ENCODE measurements at places on chromosomes 12 and 14.

DNA sequence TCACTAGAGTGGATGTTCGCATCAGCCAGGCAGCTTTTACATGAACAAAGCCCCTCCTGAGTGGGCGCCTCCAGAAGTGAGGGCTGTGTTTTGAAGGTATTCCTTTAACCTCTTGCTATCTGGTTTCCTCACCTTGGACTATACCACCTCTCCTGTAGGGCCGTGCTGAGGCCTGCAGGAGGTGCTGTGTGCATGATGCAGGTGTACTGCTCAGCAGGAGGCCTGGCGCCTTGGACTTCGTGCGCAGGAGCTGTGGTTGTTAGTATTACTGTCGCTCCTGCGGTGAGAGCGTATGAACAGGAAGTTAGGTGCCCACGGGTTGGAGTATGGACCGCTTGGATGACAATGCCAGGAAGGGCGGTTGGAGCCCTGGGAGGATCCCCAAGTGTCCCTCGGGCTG lies 130.7 kb downstream of the TSPAN9 start:
- DNase-seq: no peak

GRCh38 chr14:64646103-64646502 lies 58.1 kb upstream of the PLEKHG3 start:
- DNase-seq: no peak

DNA sequence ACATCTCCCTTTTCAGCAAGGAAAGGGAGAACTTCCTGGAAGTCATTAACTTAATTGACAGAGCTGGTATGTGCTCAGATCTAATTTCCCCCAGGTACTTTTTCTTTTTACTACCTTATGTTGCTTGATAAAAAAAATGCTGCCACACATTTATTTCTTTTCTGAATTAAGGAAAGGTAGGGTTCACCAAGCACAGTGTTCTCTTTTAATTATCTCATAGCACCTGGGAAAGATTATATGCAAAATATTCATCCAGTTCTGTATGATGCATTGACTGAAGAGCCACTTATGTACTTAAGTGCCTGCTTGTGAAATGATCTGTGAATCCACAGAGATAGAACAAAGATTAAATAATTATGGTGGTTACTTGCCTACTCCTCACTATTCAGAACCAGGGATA lies 25.1 kb downstream of the KCNC2 start:
- DNase-seq: no peak

GRCh38 chr12:15417691-15418090 lies 95.4 kb downstream of the PTPRO start:
- DNase-seq: no peak

DNA sequence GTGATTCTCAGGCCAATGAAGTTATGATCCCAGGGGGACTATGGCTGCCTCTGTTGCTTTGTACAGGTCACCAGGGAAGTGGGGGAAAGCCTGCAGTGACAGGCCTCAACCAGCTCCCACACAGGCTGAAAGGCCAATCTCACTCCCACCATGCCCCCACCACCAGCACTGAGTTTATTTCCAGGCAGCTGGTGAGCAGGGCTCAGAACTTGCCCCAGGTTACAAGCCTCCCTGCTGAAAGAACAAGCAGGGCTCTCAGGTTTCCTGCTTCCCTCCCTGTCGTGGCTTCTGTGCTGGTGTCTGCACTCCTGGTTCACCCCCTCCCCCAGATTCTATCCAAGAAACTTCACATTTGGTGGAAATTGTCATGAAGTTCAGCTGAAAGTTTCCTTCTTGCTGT lies 260.3 kb downstream of the CCDC59 start:
- no peak for DNase-seq

DNA sequence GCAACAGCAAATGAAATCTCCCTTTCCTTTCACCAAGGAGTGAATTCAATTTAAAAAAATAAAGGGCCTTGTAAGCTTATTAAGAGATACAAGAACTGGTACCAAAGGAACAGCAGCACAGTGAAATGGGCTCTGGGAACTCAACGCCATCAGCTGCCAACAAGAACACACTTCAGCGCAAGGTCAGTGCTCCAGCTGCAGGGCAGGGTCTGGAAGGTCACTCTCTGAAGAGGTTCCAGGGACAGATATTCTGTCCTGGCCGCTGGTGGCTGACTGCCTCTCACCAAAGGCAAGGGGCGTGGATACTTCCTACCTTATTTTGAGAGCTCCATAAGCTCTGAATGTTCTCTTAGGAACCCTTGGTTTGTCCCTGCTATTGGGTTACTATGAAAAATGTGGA lies 186.6 kb downstream of the CALM1 start:
- no peak for DNase-seq

- peak; percentile 90 for DNase-seq
Measured at GRCh38 chr14:20469242-20469889, at the start of gene PNP. Gene PNP, plus strand, starts transcription at chr14:20469406. Its CDS starts 119 bp downstream, at chr14:20469525.

DNA sequence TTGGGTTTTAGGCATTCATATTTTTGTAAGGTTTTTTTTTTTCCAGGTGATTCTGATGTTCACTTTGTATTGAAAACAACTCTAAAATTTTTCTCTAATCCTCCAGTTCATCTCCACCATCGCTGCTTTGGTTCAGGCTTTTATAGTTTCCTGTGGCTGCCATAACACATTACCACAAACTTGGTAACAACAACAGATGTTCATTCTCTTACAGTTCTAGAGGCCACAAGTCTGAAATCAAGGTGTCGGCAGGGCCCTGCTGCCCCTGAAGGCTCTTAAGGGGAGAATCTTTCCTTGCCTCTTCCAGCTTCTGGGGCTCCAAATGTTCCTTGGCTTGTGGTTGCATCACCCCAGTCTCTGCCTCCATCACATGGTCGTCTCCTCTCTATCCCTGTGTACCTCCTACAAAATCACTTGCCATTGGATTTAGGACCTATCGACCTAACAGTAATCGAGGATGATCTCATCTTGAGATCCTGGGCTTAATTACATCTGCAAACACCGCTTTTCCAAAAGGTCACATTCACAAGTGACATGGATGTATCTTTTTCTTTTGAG lies 55.2 kb downstream of the PELI2 start:
- DNase-seq: no peak

GRCh38 chr12:97899956-97900355 lies 437.4 kb downstream of the RMST start:
- no peak for DNase-seq

DNA sequence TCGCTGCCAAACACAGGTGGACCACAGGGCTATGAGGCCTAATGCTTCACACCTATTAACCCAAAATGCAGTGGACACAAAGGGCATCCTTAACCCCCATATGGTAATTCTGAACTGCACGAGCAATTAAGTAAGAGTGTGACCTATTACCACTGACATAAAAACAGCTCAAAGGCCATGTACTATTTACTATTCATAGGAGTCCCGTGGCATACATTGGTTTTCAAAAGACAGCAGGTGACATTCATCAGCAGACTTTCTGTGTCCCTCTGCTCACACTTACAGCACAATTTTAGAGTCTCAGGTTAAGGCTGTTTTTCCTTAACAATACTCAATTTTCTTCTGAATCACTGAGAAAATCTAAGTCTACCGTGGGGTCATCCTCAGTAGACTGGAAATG lies 23.1 kb upstream of the TMCC3 start:
- no peak for DNase-seq

DNA sequence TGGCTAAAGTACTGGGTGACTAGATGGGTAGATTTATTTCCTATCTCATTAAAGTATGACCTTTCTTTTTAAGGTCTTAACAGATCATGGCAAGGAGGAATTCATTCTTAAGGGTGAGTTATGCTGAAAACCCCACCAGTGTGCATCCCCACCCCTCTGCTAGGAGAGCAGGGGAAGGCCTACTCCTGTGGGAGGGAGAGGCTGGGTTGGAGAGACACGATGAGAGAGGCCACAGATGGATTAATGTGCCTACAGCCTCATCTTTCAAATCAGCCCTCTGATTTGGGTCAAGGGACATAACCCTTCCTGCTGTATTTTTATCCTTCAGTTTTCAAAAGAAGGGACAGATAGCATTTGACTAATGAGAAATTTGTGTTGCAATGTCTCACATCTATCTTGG lies 185.5 kb downstream of the SSPN start:
- DNase-seq: no peak

GRCh38 chr14:70425354-70425753 lies 8.5 kb upstream of the SYNJ2BP start:
- DNase-seq: no peak

DNA sequence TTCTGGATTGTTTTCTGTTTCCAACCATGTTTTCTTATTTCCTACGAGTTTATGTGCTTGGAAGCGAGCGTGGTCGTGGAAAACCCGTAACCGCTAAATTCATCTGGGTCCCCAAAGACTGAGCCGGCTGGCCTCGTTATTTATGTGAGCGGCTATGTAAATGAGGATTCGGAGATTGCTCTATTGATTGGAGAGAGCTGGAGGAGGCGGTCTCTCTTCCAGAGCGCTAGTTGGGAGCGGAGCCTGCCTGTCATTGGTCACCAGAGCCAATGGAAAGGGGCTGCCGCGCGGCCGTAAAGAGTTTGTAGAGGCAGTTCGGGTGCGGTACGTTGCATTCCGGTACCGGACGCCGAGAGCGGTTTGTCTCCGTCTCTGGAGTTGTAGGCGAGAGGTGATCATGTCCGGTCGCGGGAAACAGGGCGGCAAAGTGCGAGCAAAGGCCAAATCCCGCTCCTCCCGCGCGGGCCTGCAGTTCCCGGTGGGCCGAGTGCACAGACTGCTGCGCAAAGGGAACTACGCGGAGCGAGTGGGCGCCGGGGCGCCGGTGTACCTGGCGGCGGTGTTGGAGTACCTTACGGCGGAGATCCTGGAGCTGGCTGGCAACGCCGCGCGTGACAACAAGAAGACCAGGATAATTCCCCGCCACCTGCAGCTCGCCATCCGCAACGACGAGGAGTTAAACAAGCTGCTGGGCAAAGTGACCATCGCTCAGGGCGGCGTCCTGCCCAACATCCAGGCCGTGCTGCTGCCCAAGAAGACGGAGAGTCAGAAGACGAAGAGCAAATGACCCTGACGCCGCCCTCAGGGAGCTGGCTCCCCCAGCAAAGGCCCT lies 29.0 kb downstream of the WBP11 start:
- DNase-seq: peak; percentile 87

DNA sequence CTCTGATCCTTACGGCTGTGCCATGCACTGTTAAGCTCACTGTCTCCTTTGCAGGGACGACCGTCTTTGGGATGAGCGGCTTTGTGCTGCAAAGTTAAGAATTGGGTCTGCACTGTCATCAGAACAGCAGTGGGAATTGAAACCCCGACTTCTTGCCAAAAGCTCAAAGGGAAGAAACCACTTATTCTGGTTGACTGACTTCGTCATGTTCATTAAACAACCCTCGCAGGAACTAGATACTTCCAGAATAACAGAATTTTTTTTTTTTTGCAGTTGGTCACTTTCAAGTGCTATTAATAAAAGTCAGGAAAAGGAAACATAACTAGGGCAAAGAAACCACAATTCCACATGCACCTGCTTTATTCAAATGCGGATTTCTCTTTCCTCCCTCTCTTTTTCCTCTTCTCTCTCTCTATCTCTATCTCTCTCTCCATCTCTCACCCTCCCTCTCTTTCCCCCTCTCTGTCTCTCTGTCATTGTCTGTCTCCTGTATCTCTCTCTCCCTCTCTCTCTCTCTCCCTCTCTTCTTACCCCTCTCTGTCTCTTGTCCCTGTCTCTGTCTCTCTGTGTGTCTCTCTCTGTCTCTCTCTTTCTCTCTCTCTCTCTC lies 12.3 kb upstream of the GLT1D1 start:
- DNase-seq: no peak

- no peak for DNase-seq
Measured at GRCh38 chr14:79021766-79022165, 851.6 kb downstream of the NRXN3 start.

DNA sequence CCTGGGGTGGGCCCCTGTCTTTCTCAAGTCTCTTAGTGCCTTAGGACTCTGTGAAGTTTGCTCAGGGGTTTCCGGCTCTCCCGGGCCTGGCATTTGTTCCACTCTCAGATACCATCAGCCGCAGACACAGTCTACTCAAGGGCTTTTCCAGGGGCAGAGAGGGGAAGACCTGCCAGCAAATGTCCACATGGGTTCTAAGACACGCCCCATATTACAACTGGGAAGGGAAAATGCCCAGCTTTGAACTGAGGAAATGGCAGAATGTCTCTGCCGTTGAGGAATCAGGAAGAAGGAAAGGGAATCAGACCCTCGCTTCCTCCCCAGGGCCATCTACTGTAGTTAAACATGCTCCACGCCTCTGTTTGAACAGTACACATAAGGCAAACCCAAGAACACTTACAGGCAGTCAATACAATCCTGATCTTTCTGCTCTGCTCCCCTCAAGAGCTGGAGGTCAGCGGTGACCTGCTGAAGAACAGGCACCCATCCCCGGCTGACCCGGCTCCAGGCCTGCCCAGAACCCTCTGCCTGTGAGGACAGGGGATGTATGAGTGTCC lies 7.9 kb downstream of the CCDC85C start:
- no peak for DNase-seq

GRCh38 chr14:100111931-100112704 lies 46.9 kb downstream of the EVL start:
- DNase-seq: no peak

DNA sequence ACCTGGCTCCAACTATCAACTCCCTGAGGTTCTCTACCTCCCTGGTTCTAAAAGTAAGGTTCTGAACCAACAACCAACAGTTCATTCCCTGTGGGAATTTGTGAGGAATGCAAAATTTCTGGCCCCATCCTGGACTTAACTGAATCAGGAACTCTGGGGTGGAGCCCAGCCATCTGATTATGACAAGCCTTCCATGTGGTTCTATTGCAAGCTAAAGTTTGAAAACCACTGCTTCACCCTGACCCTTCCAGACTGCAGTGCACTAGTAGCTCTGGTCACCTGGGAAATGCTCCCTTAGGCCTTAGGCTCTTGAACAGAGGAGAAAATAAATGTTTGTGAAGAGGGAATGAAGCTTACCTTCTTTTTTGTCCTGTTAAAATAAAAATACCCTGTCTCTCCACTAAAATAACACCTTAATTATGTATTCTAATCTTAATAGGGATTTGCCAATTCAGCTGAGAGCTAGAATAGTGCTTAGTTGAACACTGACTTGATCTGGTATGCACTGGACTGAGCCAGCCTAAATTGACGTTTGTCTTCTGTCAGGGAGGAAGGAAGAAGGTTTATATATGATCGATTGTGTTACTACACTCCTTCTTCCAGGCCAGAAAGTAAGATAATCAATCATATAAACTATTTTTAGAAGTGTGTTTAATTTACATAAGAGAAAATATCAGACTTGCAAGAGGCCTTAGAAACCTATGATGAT lies 39.1 kb upstream of the DDHD1 start:
- no peak for DNase-seq

GRCh38 chr12:93144109-93144508 lies 215.0 kb upstream of the EEA1 start:
- no peak for DNase-seq

- DNase-seq: no peak
Measured at GRCh38 chr14:36268121-36268520, 52.3 kb downstream of the MBIP start.

GRCh38 chr12:54370171-54370730 lies 6.0 kb upstream of the GPR84 start:
- DNase-seq: peak; percentile 70

DNA sequence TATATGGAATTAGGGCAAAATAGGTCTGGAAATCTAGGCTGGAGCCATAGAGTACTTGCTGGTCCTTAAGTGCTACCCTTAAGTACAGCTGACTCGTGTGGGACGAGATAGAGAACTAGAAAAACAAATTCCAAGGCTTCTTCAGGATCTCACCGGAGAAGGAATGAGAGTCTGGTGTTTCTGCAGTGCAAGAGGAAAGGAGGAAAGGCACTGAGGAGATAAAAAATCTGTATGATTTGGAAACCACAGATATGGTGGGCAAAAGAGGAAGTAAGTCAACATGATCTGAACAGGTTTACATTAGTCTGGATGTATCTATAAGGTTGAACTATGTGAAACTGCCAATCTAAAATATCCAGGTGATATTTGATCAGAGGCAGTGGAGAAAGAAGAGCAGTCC lies 134.4 kb upstream of the SOX5 start:
- DNase-seq: no peak

All from activated T-cell treated with anti-CD3 and anti-CD28 coated beads, Interleukin-2, amount 50 U/mL, for 24 hours (primary cell).